ENCODE measurements at places on chromosomes 7 and 10. TPM values are rescaled to one million over a fixed set of nuclear protein-coding genes. Genes with fewer than 3 reads are reported as not detected.
A peak's percentile ranks its signal among the peaks of the same experiment; 100 is the strongest.

The CYP26C1 gene
- 0.02 TPM for total RNA-seq

The SH2B2 gene
- total RNA-seq = 2.5 TPM

The PNLIPRP3 gene
- total RNA-seq = not detected

- DNase-seq = no peak
Measured at GRCh38 chr7:16648551-16648950, 2.6 kb downstream of the BZW2 start.

GRCh38 chr10:132130286-132131265 is 56.2 kb upstream of the DPYSL4 start:
- DNase-seq = no peak

GRCh38 chr10:100744987-100745881 is at the start of gene PAX2:
Gene PAX2, plus strand, starts transcription at chr10:100745582. Its CDS starts 679 bp downstream, at chr10:100746261.
- DNase-seq = peak; percentile 49

DNA sequence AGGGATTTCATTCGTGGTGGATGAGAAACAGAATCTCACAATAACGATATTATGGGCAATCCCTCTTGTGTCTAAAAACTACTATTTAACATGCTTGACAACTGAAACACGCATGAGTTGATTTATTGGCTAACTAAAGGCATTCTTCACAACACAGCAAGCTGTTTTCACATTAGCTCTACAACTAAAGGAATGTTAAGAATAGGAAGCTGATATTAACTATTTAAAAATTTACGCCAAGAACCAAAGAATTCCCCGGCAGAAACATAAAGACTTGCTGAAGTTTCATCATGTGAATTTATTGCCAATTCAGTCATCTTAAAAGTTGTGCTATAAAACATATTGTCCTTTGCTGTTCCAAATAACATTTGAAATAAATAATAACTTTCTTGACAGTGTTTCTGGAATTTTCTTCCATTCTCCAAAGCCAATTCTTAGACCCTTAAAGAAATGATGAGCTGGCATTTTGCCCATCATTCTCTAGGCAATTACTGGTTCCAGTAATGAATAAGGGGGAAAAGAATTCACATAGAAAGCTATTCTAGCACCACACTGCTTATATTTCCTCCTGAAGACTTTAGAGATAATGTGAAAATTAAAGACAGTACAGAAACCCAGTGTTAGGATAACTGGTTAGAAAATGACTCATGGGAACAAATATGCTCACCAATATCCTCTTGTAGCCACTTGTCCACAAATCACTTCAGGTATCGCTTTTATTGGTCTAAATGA is 233.1 kb downstream of the PARD3 start:
- peak; percentile 89 for DNase-seq

GRCh38 chr10:100979791-100980272 is 7.5 kb downstream of the MRPL43 start:
- DNase-seq = no peak
